ENCODE measurements at places on chromosomes 2 and 18. TPM values are rescaled to one million over a fixed set of nuclear protein-coding genes. Genes with fewer than 3 reads are reported as not detected.

PLCD4 gene
- total RNA-seq: 2.8 TPM

MOGAT1 gene
- 2.5 TPM for total RNA-seq

ARHGEF33 gene
- total RNA-seq: 1.7 TPM

DNA sequence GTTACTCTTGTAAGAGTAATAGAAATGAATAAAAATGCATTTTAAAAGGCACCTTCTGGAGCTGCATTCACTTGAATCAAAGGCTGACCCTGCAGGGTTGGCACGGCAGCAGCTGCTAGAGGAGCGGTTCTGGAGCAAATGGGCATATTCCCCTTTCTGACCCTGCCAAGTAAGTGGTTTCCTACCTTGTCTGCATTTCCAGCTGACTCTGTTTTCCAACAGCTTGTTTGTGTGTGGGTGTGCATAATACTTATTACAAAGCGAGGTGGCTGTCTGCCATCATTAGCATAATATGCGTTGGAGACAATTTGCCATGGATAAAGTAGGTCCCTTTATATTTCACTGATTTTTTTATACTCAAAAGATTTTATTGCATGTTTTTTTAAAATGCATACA, 21.3 kb upstream of the TTN start:
- no peak for DNase-seq

GRCh38 chr2:127235082-127235702, 15.1 kb upstream of the CYP27C1 start:
- DNase-seq: no peak

GRCh38 chr2:63990072-63990471, 29.2 kb downstream of the VPS54 start:
- no peak for DNase-seq

- no peak for DNase-seq
Measured at GRCh38 chr2:45152691-45153090, 143.4 kb upstream of the SIX2 start.

- no peak for DNase-seq
Measured at GRCh38 chr2:40244251-40244650, 207.6 kb downstream of the SLC8A1 start.
